DMS 273 treated with DMSO at 0.1 percent for 48 hours (cell line): ENCODE measurements at places on chromosomes 13 and 19.

DNA sequence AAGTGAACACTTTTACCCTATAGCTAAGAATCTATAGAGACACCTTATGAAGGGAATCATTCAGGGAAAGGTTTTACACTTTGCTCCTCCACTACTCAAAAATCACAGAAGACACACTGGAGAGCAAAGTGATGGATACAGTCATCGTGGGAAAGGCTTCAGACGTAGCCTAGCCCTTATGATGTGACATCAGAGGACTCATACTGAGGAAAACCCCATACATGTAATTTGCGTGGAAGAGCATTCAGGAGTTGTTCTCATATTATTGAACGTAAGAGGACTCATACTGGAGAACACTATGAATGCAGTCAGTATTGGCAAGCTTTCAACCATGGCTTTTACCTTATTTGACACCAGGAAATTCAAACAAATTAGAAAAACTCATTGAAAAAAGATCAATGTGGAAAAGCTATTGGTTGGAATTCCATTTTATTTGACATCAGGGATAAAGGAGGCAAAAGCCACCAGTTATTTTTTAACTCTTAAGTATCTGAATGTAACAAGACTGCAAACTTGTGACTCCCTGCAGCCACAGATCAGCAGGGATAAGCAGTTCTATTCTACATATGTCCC, 16.1 kb upstream of the ZNF274 start:
- no peak for DNase-seq

DNA sequence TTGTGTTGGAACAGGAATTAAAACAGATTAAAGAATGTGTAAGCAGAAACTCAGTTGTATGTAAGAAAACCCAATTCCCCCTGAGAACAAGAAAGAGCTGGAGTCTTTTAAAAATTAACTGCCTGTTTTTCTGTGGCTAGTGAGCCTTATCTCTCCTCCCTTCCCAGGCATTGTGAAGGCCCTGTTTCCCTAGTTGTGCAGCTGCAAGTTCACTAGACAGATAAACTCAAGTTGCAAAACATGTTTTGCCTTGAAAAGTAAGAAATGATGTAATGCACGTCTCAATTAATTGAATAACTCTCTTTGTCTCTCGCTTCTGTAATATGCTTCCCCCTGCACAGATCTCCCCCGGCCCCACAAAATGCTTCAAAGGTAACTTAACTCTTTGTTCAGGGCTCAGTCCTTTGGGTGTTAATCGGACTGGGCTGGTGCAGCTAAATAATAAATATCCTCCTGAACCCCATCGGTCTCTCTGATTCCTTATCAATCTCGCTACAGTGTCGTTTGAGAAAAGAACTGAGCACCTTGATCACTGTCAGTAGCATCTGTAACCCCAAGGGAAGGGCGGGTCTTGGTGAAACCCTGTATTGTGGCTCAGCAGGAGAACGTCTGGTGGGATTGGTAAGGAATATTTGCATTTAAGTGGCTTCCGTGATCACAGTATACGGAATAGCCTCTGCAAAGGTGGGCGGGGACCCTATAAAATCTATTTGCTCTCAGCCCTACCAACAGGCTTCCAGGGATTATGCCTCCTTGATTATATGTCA, 1.6 kb upstream of the ZNF556 start:
- DNase-seq = no peak

- DNase-seq = peak; percentile 22
Measured at GRCh38 chr13:110412132-110412914, 105.2 kb downstream of the COL4A2 start.

DNA sequence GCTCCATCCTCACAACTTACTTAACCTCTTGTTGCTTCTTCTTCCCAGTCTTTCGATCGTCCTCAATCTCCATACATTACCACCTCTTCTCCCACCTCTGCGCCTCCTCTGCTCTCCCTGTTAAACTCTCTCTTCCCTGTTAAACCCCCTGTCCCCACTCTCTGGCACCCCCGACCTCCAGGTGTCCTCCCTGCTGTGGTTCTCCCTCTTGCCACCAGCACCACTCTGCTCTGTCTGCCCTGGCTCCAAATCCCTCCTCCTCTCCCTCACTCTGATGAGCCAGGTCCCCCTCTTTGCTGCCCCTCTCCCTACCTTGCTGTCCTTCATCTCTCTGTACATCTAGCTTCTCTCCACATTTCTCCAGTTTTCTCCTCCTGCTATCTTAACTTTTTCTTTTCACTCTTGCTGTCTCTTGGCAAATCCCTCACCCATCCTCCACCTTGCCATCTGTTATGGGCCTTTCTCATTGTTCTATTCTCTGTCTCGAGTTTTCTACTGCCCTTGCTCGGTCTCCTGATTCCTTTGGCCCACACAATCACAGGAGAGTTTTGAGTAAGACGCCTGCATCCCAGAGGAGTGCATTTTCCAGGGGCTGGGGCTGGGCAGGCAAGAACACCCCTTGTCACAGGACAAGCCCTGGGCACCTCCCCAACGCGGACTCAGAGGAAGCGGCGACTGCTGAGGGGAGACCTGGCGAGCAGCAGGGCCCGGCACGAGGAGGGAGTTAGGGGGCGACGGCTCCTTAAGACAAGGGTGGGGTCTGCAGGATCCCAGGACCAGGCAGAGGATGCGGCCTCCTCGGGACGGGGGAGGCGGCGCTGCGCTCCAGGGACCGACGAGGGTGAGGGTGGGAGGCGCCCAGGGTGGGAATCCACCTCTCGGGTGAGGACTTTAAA, 21.4 kb upstream of the ERVV-1 start:
- no peak for DNase-seq

- DNase-seq = no peak
Measured at GRCh38 chr19:13102666-13103580, at the start of gene LYL1. Gene LYL1, minus strand, starts transcription at chr19:13102858. Its CDS starts 1,687 bp downstream, at chr19:13101171.

DNA sequence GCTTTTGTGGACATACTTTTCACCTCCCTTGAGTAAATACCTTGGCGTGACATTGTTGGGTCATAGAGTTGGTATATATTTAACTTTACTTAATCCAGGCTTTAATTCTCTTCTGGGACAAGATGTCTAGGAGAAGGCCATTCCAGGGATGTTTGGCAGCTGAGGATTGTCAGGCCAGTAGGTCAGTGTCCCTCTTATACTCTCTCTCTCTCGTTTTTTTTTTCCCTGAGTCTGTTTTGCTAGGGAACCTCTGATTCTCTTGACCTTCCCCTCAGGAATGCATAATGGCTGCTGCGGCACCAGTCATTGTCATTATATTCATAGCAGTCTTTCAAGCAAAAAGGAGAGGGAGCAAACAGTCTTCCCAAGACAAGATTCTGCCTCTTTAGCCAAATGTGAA, 48.8 kb downstream of the BICRA start:
- no peak for DNase-seq

GRCh38 chr19:15181394-15181793, 19.4 kb downstream of the NOTCH3 start:
- no peak for DNase-seq

- DNase-seq = no peak
Measured at GRCh38 chr19:29293736-29294342, 80.9 kb upstream of the UQCRFS1 start.

- no peak for DNase-seq
Measured at GRCh38 chr19:12885749-12886650, 1.0 kb downstream of the KLF1 start.

DNA sequence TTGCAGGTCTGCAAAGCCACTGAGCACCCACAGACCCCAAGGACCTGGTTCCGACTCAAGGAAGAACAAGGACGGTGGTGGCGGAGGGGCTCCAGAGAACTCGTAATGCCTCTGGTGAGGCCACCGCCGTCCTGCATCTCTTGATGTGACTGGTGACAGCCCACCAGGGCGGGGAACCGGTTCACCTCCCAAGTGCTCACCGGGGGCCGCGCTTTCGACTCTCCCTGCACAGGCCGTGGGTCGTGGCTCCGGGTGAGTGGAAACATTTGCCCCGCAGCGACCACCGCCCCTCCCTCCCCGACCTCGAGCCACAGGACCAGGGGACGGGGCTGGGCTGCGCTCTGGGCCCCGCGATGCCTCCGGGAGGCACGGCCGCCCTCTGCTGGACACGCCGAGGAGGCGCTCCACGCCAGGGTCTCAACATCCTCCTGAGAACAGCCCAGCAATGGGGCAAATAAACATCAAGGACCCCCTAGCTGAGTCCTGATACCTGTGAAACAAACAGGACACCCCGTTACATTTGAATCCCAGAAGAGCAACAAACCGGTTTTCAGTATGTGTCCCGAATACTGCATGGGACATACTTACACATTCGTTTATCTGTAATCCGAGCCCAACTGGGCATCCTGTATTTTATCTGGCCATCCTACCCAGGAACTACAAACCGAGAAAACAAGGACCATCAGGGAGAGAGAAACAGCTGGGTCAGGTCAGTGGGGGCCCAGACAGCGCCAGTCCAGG, 3.9 kb upstream of the PLPP2 start:
- no peak for DNase-seq

DNA sequence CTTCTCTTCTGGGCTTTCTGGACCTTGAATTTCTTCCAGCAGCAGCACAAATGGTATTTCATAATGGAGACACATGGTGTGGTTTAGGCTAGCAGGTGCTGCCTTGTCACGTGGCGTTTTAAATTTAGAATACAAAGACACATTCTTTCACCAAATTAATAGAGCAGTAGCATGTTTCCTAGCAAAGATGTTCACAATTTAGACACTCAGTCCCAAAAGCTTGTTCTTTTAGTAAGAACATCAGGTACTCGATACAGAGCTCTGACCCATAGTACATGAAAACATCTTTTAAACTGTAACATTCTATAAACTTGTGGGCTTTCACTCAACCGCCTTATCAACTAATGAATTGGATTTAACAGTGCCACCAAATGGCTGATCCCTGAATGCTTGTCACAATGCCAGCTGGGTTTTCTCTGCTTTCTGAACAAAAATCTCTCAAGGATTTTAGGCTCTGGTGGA, 290.1 kb downstream of the DCLK1 start:
- peak; percentile 29 for DNase-seq

DNA sequence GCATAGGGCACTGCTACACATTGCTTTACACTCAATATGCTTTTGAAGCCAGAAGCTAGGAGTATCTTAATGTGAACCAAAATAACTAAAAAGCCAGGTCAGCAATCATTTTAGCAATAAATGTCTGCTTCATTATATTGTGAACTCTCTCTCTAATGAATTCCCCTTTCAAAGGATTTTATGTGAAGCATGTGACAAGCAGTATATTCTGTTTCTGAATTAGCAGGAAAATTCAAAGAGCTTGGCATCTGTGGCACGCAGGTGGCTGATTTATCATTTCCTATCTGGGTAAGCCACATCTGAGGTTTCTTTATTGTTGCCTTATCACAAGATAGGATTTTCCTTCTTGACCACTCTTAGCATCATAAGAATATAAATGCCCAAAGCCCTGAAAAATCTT, 56.8 kb upstream of the KLF12 start:
- no peak for DNase-seq

- DNase-seq = no peak
Measured at GRCh38 chr13:41650706-41651105, 193.4 kb downstream of the RGCC start.
